ENCODE measurements at places on chromosomes 7 and 10.
A peak's percentile ranks its signal among the peaks of the same experiment; 100 is the strongest.

- DNase-seq = no peak
Observed at GRCh38 chr10:95355301-95355700, 64.5 kb upstream of the PDLIM1 start.

- no peak for DNase-seq
Observed at GRCh38 chr7:158072991-158073730, 514.5 kb downstream of the PTPRN2 start.

DNA sequence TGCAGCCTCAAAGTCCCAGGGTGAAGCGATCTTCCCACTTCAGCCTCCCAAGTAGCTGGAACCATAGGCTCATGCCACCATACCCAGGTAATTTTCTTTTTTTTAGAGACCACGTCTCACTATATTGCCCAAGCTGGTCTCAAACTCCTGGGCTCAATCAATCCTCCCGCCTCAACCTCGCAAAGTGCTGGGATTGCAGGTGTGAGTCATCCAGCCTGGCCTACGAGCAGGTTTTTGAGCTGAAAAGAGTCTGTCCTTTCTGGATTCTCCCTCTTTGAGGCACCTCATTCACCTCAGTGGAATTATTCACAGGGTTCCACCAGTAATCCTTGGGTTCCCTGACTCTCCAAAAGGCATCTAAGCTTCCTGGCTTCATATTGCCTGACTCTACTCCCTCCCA is 7.6 kb upstream of the LEP start:
- no peak for DNase-seq

GRCh38 chr10:75061709-75062505 is 49.5 kb upstream of the SAMD8 start:
- no peak for DNase-seq

- no peak for DNase-seq
Observed at GRCh38 chr10:121064491-121064890, 213.3 kb downstream of the WDR11 start.

- peak; percentile 71 for DNase-seq
Observed at GRCh38 chr7:901388-902154, 25.2 kb downstream of the GET4 start.

Measured in dermis blood vessel endothelial cell (primary cell).